ENCODE measurements at places on chromosomes 7 and 10. TPM values are rescaled to one million over a fixed set of nuclear protein-coding genes. Genes with fewer than 3 reads are reported as not detected.
A peak's percentile ranks its signal among the peaks of the same experiment; 100 is the strongest.

The AFAP1L2 gene
- total RNA-seq: 8.2 TPM

- H3K27ac ChIP-seq: no peak overlapping the region
- H3K27me3 ChIP-seq: no peaks in the 10 kb centered on the region
- no peak overlapping the region for H3K4me3 ChIP-seq
- DNase-seq: no peak
Observed at GRCh38 chr7:6171532-6172223, 100.7 kb downstream of the CYTH3 start.

The NPY4R2 gene
- not detected for total RNA-seq

The ASZ1 gene
- not detected for total RNA-seq

The GPR141 gene
- 5.2 TPM for total RNA-seq

- no peaks in the 10 kb centered on the region for H3K36me3 ChIP-seq
- no peak for DNase-seq
- H3K27ac ChIP-seq: no peak overlapping the region
- no peaks in the 10 kb centered on the region for H3K27me3 ChIP-seq
- no peak overlapping the region for H3K4me3 ChIP-seq
Observed at GRCh38 chr7:41385996-41386395, 316.9 kb downstream of the INHBA start.

The BAIAP2L1 gene
- total RNA-seq: 1.8 TPM

The HOGA1 gene
- total RNA-seq: 12.9 TPM

GRCh38 chr7:22417349-22417748, 60.4 kb upstream of the RAPGEF5 start:
- H3K4me1 ChIP-seq: no peaks in the 10 kb centered on the region
- H3K27me3 ChIP-seq: no peaks in the 10 kb centered on the region
- DNase-seq: no peak
- no peaks in the 10 kb centered on the region for H3K36me3 ChIP-seq
- no peak overlapping the region for H3K27ac ChIP-seq
- H3K4me3 ChIP-seq: no peak overlapping the region

DNA sequence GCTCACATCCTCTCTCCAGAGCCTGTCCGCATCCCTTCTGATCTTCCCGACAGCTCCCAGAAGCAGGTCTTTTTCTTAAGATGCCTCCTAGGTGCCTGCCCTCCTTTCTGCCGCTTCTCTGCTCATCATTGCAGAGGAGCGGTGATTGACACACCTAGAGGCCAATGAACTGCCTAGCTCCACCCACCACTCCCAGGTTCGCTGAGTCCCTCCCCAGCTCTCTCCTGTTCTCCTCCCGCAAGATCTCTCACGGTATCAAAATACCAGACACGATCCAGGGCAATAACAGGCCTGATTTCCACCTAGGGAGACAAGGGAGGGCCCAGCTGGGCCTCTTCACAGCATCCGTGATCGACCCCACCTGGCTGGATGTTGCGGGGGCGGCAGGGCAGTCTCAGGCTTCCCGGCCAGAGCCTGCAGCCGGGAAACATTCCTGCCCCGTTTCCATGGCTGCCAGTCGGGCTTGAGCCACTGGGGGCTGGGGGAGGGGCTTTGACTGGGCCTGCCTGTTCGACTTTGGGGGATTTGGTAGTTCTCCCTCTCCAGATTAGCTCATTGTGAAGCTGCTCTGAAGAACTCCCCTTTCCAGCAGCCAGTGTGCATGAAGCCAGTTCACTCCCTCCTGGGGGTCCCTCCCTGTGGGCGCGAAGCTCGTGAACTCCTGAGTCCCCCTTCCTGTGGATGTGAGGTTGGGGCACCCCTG, 373.5 kb downstream of the RPS24 start:
- peaks cover 21% of the 10 kb centered on the region for H3K4me1 ChIP-seq
- H3K27ac ChIP-seq: peak overlapping the region; percentile 81
- peak; percentile 77 for DNase-seq
- no peaks in the 10 kb centered on the region for H3K36me3 ChIP-seq

The PPIA gene
- total RNA-seq: 841 TPM

DNA sequence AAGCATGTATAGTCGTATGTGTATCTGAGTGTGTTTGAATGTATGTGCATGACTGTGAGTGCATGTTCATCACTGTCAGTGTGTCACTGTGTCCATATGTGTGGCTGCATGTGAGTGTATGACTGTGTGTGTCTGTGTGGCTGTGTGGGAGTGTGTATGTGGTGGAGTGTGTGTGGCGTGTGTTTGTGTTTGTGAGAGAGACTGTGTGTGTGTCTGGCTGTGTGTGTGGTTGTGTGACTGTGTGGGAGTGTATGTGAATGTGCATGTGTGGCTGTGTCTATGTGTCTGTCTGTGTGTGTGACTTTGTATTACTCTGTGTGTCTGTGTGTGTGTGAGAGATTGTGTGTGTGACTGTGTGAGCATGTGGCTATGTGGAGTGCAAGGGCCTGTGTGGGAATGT, 502.4 kb downstream of the DNAJB6 start:
- no peak overlapping the region for H3K27ac ChIP-seq
- H3K27me3 ChIP-seq: peaks cover 6% of the 10 kb centered on the region
- no peak for DNase-seq
- H3K4me3 ChIP-seq: no peak overlapping the region
- H3K4me1 ChIP-seq: no peaks in the 10 kb centered on the region
- no peaks in the 10 kb centered on the region for H3K36me3 ChIP-seq

GRCh38 chr10:100829933-100830727, 82.6 kb upstream of the SLF2 start:
- no peaks in the 10 kb centered on the region for H3K36me3 ChIP-seq
- peaks cover 70% of the 10 kb centered on the region for H3K27me3 ChIP-seq
- H3K27ac ChIP-seq: no peak overlapping the region

DNA sequence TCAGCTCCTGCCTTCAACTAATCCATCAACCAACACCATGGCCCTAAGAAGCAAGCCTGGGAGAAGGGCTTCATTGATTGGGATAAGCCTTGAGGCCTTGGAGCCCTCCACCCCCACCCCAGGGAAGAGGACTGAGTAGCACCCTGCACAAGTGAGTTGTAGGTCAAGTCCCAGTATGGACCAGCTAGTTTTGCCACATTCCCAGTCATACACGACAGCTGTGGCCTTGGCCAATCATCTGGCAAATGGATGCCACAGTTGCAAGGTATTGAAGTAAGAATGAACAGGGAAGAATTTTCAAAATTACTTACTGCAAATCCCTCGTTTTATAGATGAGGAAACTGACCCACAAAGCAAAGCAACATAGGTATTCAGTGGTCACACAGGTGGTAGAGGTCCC, 109.7 kb downstream of the STRA8 start:
- no peak overlapping the region for H3K27ac ChIP-seq
- no peak for DNase-seq
- no peaks in the 10 kb centered on the region for H3K27me3 ChIP-seq
- H3K4me3 ChIP-seq: no peak overlapping the region
- no peaks in the 10 kb centered on the region for H3K36me3 ChIP-seq
- H3K4me1 ChIP-seq: no peaks in the 10 kb centered on the region

Measured in heart left ventricle (tissue), 16 donors.